ENCODE measurements at places on chromosomes 12 and 14.

DNA sequence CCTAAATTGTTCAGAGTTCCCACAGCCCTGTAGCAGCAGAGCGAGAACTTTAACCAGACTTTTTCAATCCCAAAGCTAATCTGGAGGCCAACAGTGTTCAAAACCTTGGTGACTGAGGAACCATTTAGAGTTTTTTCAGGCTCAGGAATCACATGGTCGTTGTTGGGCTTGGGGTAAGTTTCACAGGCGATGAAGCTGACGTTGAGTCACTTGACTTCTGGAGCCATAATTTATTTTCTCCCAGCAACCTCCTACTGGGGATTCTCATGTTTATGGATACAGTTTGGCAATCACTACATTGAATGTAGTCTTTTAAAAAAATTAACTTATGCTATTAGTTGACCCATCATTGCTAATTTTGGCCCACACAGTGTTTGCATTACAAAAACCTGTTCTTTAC, 34.5 kb downstream of the SSPN start:
- DNase-seq, result no peak

DNA sequence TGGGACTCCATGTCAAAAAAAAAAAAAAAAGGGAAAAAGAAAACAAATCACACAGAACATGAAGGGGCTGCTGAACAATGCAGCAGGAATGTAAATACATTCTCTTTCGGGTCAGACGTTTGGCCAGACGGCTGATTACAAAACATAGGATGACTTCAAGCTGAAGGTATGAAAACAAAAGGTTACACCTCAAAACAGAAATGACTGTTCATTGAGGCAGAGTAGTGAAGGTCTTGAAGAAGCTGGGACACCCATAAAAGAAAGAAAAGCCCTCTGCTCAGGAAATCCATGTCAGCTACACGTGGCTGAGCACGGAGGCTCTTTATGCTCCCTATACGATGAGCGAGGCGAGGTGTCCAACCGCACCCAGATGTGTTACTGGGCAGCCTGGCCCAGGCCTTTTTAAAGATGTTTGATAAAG, 37.7 kb downstream of the FGD4 start:
- DNase-seq, result no peak

GRCh38 chr14:64581363-64581762, 31.6 kb downstream of the PPP1R36 start:
- no peak for DNase-seq

- no peak for DNase-seq
Observed at GRCh38 chr12:21827083-21827482, 52.6 kb upstream of the KCNJ8 start.

GRCh38 chr14:53613404-53614253, 343.0 kb downstream of the BMP4 start:
- DNase-seq, result no peak

DNA sequence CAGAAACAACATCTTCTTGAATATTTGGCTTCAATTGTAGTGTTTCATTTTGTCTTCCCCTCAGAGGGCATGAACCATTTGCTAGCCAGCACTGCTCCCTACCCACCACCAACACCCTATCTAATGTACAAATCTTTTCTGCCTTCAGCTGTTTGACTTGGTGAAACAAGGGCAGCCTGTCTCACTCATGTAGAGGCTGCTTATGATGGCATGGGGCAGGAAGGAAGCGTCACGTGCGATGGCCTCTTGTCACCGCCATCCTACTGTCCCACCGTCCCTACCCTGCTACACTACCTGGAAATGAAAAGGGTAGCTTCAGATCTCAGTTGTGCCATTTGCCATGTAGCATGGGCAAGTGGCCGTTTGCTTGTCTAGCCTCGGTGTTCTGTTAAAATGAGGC, 29.9 kb upstream of the LRTM2 start:
- no peak for DNase-seq

DNA sequence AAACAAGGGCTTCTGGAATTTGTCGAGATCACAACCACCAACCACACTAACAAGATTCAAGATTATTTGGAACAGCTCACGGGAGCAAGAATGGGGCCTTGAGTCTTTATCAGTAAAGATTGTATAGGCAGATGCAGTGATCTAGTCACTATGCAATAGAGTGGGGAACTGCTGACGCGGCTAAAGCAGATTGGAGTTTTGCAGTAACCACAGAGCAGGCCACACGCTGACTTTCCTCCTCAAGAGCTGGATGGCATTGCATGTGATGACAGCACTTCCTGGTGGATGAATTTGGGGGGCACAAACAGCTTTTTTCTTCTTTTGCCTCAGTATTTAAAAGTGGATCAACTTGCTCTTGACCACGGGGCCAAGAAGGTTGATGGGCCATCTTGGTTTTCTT, 46.0 kb downstream of the KCNK13 start:
- DNase-seq, result no peak

GRCh38 chr14:32998433-32998832, 59.8 kb downstream of the NPAS3 start:
- no peak for DNase-seq

DNA sequence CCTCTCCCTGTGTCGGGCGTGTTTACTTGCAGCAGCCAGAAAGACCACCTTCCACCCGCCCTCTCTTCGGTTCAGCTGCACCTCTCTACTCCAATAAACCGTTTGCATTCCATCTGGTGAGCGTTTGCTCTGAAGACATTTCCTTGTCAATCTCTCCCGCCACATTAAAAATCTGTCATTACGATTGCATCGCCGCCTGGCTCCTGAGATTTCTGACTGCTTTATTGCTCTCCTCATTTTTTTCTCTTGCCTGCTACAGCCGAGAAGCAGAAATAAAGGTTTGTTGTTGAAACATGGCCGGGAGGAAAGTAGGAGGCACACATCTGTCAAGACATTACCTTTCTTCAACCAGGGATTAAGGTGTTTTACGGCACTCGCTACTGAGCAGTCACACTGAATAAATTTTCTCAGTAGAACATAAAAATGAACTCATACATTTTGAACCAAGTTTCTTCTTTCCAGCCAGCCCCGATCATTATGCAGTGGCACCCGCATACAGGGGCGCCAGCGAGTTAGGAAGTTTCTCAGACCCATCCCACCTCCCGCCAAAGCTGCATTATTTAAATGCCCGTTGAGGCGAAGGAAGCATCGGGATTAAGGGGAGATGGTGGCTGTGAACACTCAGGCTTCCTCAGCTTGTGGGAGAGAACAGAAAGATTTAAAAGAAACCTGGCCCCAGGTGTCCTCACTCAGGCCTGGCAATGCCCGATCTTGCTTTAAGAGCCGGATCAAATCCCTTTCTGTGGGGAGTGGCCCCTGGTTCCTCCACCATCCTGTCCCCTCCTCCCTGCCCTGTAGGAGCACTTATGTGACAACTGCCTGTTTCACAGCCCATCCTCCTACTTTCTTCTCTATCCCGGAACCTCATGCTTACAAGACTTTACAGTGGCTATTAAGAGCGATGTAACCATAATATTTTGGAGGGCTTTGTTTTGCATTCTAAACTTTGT, 1108.9 kb downstream of the BCL11B start:
- no peak for DNase-seq

GRCh38 chr12:57626111-57626920, 6.7 kb downstream of the B4GALNT1 start:
- no peak for DNase-seq

DNA sequence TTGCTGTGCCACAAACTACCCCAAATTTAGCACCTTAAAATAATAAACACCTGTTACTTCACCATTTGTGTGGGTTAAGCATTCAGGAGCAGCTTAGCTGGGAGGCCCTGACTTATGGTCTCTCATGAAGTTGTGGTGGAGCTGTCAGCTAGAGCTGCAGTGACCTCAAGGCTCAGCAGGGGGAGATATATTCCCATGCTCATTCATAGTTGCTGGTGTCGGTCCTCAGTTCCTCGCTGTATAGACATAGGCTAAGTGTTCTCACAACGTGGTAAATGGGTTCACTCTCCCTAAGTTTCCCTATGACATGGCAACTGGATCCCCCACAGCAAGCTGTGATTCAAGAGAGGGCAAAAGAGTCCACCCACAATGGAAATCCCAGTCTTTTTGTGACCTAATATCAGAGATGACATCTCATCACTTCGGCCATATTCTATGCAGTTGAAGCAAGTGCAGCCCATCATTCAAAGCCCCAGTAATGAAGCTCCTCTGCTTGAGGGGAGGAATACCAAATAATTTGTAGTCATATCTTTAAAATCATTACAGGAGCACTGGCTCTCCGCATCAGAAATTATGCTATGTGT, 41.1 kb downstream of the PRB3 start:
- peak; percentile 1 for DNase-seq

DNA sequence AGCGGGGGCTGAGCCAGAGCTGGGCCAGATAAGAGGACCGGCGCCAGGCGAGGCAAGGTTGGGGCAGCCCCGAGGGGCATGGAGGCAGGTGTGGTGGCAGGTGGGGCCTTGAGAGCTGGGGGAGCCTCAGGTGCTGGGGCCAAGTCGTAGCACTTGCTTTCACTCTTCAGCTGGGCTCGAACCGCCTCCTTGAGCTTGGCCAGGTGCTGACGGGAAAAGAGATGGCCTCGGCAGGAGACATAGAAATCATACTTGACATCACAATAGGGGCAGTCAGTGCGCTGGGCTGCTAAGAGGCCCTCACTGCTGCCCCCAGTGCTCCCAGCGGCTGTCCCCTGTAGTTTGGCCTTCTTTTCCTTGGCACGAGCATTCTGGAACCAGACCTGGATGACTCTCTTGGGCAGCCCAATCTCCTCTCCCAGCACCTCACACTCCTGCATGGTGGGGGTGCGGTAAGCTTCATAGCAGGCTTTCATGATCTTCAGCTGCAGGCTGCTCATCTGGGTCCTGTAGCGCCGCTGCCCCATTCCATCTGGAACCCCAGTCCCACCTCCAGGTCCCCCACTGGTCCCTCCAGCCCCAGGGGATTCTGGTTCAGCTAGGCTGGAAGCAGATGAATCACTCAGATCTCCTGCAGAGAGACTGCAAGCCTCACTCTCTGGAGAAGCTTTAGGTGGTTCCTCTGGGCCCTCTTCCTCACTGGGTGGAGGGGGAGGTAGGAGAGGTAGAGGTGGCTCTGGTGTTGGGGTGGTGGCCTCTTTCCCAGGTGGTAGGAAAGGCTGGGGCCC, 28.1 kb downstream of the ZFHX2 start:
- DNase-seq, result no peak

- no peak for DNase-seq
Observed at GRCh38 chr14:103008126-103008525, 49.2 kb downstream of the CDC42BPB start.

DNA sequence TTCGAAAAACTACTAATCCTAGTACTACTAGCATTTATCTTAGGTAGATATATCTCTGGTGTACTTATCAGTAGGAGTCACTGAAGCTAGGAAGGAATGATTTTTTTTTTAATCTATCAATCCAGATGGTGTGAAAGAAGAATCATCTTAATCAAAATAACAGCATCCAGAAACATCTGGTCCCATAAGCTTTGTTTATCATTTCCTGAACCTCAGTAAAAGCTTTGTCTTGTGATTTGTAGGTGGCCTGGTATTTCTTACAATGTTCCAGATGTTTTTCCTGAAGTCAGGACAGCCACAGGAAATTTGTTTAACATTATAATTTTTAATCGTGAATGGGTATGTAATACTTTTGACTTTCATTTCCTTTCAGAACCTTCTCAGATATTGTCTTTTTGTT, 28.0 kb upstream of the LUM start:
- DNase-seq, result no peak

DNA sequence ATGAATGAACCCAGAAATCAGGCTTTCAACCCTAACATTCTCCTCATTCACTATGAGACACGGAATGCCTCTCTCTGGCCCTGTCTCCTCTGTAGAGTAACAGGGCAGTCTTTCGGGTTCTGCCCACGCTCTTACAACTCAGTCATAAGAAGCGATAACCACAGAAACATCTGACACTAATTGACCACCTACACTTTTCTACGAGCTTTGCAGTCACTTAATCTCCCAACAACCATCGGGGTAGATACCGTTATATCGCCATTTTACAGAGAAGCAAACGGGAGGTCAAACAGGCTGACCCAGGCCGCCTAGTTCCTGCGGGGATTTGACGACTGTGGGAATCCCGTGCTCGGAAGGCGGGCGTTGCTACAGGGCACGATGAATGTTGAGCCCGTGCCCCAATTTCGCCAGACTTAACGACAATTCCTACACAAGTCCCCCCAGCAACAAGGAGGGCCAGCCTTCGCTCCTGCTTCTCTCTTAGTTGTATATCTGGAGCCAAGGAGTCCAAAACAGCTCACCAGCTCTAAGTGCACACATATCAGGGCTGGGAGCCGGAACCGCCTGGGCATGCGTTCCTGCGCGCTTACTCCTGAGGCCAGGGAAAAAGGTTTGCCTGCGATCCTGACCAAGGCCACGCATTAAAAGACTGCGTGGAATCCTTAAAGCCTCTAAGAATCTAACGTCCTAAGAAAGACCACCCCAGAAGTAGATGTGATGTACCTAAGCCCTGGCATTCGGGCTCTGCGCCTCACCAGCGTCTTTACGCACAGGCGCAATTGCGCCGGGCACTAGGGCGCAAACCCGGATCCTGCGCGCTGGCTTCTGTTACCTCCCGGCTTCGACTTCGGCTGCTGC, 38.7 kb upstream of the TBX5 start:
- DNase-seq, result no peak

DNA sequence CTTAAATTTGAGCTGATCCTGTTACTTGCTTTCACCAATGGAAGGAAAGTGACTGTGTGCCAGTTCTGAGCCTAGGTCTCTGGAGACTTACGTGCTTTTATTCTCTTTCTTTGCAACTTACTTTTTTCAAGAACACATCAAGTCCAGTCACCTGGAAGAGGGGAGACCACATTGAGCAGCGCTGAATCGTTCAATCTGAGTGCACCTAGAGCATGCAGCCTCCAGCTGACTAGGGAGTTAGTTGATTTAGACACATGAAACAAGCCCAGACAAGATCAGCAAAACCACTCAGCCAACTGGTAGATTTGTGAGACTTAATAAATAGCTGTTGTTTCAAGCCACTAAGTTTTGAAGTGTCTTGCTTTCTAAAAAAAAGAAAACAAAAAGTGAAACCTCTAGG, 1014.8 kb upstream of the FBXO33 start:
- DNase-seq, result no peak

- peak; percentile 58 for DNase-seq
Observed at GRCh38 chr14:55807053-55807880, 227.3 kb downstream of the KTN1 start.
